ENCODE measurements at places on chromosomes 2 and 18.

DNA sequence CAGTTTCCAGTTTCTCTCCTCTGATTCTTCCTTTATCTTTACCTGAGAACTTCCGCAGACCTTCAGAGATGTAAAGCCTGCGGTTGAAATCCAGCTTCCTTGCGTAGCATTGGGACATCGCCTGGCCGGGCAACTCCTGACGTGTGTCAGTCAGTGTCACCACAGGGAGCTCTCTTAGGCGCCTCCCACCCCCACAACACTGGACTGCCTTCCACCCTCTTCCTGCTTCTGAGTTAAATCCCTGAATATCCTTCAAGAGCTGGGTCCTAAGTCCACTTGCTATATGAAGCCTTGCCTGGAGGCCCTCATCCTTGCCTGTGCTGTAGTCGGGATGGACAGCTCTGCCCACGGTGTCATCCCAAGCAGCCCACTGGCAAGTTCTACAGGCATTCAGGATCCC is 179.4 kb downstream of the SEPTIN10 start:
- DNase-seq = no peak

DNA sequence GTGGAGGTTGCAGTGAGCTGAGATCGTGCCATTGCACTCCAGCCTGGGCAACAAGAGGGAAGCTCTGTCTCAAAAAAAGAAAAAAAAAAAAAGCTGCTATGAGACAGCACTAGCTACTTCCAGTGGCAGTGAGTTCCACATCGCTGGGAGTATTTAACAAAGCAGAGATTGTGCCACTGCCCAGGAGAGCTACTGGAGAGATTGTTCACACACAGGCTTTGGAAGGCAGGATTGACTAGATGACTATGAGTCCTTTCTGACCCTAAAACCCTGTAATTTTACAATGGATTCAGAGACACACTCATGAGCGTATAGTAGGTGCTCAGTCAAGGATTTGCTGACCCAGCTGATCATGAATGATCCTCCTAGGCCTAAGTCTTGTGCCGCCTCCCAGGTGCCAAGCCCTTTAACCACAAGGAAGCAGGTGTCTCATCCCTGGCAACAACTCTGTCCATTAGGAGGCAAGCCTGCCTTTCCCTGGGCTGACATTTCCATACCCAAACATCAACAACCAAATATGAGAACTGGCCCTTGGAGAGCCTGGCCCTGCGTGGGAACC is 45.0 kb upstream of the ODC1 start:
- DNase-seq = no peak

GRCh38 chr2:16666449-16666801 is 791 bp upstream of the CYRIA start:
- no peak for DNase-seq

DNA sequence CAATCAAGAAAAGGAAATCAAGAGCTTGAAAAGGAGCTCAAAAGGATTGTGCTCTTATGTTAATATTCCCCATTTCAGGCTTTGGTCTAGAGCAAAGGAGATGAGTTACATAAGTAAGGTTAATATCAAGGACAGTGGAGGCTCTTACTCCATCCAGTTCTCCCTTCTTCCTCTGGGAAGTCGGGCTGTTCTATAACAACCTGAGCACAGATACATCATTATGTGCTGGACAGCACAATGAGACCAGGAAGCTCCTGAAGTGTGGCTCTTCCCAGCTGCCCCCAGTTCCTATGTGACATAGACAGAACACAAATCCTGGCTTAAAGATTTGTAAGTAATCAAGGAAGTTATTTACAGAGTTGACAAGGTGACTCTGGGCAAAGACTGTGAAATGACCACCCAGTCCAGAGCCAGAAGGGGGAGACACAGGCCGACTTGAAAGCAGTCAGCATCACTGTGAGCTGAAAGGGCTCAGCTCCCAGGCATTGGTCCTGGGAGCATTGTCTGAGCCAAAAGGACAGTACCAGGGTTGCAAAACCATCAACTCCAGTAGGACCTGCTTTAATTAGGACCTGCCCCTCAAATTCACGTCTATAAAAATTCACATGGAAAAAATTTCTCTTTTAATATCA is 917.6 kb upstream of the ACVR2A start:
- no peak for DNase-seq

DNA sequence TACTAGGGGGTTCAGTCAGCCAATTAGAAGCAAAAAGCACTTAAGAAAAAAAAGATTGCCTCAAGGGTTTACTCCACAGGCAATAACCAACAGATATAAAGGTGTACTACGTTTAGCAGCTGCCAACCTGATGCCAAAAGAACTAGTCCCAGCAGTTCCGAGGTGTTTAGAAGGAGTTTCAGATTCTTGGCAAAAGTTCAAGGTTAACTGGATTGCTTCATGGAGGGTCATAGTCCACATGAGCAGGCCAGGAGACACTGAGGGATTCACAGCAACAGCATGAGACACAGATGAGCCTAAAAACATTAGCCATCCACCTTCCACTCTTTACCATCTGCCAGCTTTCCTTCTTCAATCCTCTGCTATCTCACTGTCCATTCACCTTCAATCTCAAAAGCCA is 4.9 kb upstream of the DNAH7 start:
- no peak for DNase-seq

- no peak for DNase-seq
These were observed 33.4 kb downstream of the EMX1 start for GRCh38 chr2:72950558-72951255.

GRCh38 chr2:221571025-221571550 is 1.0 kb downstream of the EPHA4 start:
- DNase-seq = peak; percentile 10

- no peak for DNase-seq
These were observed 47.7 kb upstream of the SELENOI start for GRCh38 chr2:26298286-26298637.

DNA sequence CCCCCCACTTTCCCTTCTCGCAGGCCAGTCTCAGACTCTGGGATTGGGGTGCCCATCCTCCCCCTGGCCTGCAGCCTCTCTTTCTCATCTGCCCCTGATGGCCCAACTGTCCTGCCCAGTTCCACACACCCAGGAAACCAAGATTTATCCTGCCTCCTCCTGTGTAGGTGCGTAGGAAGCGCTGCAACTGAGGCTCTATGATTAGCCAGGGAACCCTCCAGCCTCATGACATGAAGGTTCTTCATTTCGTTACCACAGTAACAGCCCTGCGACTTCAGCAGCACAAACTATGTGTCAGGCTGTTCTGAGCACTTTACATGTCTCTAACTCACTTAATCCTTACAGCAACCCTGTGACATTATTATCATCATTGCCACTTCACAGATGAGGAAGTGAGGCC is 305.9 kb downstream of the CELF4 start:
- no peak for DNase-seq

GRCh38 chr2:223494496-223494895 is 107.7 kb downstream of the SCG2 start:
- no peak for DNase-seq

GRCh38 chr2:196535742-196536141 is 103.8 kb upstream of the CCDC150 start:
- DNase-seq = no peak

DNA sequence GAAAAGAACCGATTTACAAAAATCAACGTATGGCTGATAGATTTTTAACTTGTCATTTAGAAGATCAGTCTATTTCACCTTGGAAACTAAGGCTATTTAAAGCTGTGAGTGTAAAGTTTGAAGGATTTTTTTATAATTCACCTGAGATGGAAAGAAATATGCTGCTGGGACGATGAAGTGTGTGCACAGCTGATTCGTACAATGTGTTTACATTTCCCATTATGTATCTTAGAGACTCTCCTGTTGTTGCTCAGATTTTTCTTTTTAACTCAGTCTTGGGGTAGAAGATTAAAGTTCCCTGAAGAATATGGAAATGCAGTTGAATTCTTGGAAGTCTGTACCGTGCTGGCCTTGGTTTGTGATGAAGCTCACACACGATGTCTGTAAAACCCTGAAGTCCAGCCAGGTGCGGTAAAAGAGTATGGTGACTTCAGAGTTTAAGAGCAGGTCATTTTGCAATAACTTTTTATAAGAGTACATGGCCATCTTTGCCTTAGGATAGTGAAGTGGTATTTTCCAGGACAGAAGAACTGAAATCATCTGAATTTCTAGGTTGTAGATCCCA is 250.1 kb downstream of the PRKCE start:
- no peak for DNase-seq

DNA sequence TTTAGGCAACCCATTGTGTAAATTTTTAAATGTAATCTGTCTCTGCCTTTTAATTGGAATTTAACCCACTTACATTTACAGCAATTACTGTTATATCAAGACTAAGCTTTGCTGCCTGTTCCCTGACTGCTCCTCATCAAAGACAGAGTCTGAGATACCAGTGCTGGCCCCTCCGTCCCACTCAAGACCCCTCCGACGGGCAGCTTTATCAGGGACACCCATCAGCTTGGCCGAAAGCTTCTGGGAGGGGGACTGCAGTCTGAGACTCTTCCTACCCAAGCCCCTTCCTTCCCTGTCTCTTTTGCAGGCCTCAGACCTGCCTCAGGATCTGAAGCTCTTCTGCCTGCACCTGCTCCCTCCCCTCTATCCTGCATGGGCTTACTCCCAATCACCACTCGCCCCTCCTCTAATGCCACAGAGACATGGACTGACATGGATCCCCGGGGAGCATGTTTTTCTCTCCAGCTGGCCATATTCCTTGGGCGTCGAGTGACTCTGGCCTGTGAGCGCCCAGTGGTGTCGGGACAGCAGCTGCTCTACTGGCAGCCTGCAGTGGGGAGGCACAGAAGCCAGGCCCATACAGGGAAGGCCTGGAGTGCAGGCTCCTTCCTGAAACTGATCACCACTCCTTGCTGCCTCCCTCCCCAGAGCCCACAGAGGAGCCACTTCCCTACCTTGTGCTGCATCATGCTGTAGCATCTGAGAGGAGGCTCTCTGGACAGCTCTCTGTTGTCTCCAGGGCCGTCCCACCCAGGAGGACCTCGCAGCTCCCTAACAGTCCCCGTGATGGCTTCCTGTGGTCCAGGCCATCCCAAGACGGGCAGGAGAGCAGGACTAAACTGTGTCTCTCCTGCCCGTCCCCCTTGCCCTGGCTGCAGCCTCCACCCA is 3.7 kb upstream of the KIF1A start:
- DNase-seq = no peak

DNA sequence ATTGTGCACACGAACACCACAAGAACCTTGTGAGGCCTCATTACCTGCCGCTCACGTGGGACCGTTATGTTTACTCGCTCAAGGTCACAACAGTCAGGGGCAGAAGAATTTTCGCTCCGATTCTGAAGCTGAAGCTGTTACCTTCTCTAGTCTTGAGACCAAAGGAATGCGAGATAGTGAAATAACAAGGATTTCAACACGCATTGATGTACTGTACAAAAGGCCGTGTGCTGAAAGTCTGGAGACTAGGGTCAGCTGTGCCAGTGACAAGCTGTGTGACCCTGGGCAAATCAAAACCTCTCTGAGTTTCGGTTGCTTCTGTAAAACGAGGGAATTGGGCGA is 583 bp downstream of the NEMP2 start:
- DNase-seq = peak; percentile 44

DNA sequence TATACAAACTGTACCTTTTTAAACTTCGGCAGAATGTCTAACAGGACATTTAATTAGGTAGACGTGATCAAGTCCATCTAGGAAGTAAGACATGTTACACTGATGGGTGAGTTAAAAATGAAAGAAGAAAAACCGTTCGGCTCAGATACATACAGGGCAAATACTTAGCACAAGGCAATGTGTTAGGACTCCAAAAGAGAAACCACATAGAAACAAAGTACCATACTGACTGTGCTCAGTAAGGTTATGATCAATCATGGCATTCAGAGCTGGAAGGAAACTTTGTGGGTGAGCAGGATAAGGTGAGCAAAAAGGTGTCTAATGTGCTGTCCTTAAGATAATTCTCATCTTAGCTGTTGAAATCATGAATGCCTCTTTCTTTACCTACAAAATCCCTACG is 211.9 kb downstream of the STK39 start:
- no peak for DNase-seq

GRCh38 chr2:96083064-96083939 is 33.1 kb downstream of the ADRA2B start:
- no peak for DNase-seq

GRCh38 chr2:10165282-10165681 is 42.7 kb downstream of the RRM2 start:
- DNase-seq = no peak

DNA sequence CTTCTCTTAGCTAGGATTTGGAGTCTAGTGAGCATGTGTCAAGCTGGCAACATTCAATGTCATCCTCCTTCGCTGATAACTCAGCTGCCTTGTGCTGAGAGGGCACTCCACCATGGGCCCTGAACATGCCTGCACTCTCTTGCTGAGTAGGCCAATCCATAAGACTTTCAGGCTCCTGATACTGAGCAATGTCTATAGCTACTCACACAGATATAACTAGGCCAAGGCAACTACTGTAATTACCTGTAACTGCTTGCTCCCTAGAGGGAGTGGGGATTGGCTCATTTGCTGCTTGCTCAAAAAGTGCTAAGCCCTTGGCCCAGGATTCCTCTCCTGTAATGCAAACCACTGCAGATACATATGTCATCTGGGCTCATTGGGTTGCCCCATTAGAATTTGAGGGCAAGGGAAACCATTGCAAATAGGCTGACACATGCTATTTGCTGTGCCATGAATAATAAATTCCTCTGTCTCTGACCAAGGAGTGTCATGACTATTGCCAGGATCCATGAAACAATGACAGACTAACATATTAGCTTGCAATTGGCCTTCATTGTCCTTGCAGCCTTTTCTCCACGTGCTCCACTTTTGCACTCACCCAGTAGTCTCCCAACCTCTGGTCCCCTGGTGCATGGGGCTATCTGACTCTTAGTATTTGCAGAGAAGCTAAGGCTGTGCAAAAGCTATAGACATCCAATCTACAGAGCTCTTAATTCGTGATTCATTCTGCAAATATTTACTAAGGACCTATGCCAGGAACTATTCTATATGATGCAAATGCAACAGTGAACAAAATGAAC is 36.9 kb upstream of the BMPR2 start:
- no peak for DNase-seq

DNA sequence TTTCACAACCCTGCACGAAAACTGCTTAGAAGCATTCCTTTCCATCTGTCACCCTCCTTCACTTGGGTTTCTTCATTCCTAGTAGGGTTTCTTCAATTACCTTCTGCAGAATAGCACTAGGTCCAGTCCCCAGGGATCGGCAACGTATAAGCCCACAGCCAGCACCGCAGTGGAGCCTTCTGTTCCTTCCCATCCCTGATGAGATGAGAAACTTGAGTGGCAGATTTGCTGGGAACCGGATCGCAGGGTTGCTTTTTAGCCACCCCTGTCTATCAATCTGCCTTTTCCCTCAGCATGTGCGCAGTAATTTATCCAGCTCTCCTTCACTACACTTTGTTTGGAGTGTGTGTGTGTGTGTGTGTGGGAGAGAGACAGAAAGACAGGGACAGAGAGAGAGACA is 94.2 kb downstream of the CD8B2 start:
- DNase-seq = no peak

DNA sequence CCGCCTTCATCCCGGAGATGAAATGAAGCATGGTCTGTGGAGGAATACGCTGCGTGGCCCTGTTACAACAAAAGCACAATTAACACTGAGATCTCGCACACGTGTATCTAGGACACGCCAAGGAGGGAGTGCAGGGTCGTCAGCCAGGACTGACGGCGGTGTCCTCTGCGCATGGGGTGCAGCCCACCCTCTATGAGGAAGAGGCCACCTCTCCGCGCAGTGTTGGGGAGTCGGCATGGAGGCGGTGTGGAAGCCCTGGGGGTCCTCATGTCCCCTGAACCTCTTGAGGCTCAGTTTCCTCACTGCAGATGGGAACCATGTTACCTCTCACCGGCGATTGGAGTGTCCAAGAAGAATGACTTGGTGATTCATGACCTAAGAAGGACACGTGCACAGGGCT is 86.0 kb upstream of the ZNF236 start:
- no peak for DNase-seq

- no peak for DNase-seq
These were observed 129.7 kb downstream of the WDSUB1 start for GRCh38 chr2:159156834-159157233.

- DNase-seq = no peak
These were observed 104.4 kb upstream of the TWIST2 start for GRCh38 chr2:238743243-238744065.
